Activated naive CD8-positive, alpha-beta T cell treated with anti-CD3 and anti-CD28 coated beads, Interleukin-2, amount 50 U/mL, for 16 hours (primary cell): ENCODE measurements at places on chromosomes 2 and 18.

GRCh38 chr2:45614871-45615415, 3.9 kb upstream of the SRBD1 start:
- no peak for DNase-seq

- DNase-seq = no peak
These were observed 5.7 kb upstream of the KLHL29 start for GRCh38 chr2:23379220-23379695.

DNA sequence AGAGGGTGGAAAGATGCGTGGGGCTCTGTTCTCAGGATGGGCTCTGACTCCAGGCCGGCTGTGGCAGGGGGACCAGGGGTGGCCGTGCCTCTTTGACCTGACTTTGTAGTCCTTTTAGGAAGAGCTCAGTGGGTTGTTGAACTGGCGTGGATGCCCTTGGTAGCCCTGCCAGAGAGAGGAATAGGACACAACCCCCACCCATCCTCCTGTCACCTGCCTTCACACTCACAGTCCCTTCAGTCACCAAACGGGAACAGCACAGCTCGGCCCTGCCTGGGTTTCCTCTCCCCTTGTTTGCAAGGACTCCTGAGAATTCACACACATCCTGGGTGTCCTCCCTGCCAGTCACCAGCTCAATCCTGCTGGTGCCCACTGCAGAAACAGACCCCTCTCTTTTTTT, 20.1 kb upstream of the MRPL33 start:
- DNase-seq = no peak

DNA sequence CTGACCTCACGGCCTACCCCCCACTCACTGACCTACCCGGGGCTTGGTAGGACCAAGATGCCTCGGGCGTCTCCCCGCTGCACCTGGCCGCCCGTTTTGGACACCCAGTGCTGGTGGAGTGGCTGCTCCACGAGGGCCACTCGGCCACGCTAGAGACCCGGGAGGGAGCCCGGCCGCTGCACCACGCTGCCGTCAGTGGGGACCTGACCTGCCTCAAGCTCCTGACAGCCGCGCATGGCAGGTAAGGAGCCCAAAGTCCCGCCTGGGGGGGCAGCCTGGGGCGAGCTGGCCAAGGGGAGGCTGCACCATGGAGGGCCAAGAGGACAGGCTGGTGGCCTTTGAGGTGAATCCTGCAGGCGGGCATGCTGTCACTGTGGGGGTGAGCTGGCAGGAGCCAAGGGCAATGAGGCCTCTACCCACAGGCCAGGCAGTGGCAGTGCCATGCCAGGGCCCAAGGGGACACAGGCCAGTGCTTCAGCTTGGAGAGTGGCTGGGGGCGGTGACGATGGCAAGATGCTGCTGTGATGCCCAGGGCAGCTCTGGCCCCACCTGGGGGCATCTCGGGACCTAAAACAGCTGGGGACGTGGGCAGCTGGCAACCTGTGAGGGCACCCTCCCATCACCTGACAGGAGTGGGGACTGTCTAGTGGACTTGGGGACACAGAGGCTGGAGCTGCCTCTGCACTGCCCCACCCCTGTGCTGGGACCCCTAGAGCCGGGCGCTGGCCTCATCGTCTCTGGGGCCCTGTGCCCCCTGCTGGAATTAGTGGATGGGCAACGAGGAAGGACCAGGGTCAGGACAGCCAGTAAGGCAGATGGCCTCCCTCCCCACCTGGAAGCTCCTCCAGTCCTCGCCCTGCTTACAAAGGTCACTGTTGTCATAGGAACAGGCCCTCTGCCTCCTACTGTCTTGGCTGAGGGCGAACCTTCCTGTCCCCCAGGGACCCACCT, 2.0 kb downstream of the ESPNL start:
- DNase-seq = no peak

GRCh38 chr2:19219060-19219459, 139.4 kb downstream of the OSR1 start:
- DNase-seq = no peak

GRCh38 chr2:219644801-219645480, 17.5 kb downstream of the SLC4A3 start:
- DNase-seq = no peak

- no peak for DNase-seq
These were observed 906.1 kb downstream of the SLC4A3 start for GRCh38 chr2:220533485-220533884.

DNA sequence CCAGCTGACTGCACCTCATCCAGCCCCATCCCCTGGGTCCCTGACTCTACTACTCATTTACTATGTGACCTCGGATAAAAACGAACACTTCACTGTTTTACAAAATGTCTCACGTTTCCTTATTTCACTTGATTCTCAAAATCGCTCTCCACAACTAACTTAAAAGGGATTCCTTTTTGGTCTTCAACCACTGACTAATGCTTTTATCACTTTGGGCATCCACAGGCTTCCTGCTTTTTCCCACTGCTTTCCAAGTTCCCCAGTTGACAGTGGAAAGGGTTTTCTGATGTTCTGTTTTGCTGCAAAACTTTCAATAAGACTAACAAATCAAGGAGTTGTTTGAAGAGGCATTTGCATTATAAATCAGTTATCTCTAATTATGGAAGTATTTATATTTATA, 24.1 kb downstream of the EIF2AK3 start:
- DNase-seq = no peak

GRCh38 chr2:121368836-121369235, 83.8 kb upstream of the TFCP2L1 start:
- no peak for DNase-seq

DNA sequence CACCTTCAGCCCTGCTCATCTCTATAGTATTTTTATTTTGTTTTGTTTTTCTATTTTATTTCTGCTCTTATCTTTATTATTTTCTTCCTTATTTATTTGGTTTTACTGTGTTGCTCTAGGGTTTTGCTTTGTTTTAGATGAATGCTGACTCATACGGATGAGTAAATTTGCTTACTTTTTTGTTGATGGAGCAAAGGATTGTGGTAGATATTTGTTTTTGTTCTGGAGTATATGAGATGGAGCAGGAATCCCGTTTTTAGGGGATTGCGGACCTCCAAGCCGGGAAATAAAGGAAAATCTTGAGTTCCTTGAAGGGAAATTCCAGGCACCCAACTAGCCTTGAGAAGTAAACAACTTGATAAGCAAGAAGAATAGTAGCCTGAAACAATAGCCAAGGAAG, 15.3 kb upstream of the COLEC12 start:
- DNase-seq = no peak

GRCh38 chr2:98084151-98084868, 2.7 kb upstream of the VWA3B start:
- no peak for DNase-seq

DNA sequence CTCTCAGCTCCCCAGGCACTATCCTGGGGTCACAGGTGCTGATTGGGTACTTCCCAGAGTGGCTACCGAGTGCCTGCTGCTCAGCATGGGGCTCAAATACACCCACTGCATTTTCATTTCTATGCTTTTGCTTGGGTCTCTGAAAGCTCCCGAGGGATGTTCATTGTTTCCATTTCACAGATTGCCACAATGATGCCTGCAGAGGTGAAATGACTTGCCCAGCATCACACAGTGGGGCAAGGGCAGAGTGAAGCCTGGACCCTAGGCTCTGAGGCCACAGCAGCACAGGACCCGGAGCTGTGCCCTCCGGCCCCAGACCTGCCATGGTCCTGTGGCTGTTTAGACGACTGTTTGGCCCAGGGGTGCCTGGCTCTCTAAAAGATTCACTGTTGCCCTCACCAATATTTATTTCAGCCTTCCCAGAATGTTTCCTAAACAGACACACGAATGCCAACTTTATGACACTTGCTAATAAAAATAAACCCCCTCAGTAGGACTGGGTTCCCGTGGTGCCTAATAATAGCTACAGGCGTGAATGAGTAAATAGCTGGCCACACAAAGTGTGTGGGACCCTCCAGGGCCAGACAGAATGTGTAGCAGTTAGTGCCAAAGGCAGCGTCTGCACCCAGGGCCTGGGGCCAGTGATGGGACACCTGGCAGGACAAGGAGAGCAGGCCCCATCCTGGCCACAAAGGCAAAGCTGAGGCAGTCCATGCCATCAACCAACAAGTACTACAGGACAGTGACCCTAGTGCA, 11.5 kb upstream of the ST8SIA5 start:
- no peak for DNase-seq

- DNase-seq = no peak
These were observed 87.8 kb upstream of the TFCP2L1 start for GRCh38 chr2:121372721-121373353.

- no peak for DNase-seq
These were observed 68.1 kb downstream of the C1D start for GRCh38 chr2:67994716-67995115.

DNA sequence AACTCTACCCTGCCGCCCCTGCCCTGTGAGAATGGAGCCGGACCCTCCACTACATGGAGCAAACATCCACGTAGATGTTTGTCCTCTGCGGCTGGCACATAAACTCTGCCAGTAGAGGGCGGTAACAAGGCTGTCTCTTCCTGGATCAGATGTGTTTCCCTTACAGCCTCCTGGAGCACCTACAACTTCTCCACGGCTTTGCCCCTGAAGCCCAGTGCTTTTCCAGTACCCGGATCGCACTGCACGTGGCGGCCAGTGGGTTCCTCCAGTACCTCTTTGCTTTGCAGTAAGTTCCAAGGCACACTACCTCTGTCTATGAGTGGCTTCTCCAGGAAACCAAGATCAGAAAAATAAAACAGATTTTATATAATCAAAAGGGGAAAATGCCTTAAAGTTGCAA, 651.3 kb downstream of the DCDC2C start:
- no peak for DNase-seq

- no peak for DNase-seq
These were observed 683.1 kb upstream of the ACVR2A start for GRCh38 chr2:147161746-147162145.

GRCh38 chr18:9850309-9850708, 35.5 kb upstream of the TXNDC2 start:
- DNase-seq = no peak

DNA sequence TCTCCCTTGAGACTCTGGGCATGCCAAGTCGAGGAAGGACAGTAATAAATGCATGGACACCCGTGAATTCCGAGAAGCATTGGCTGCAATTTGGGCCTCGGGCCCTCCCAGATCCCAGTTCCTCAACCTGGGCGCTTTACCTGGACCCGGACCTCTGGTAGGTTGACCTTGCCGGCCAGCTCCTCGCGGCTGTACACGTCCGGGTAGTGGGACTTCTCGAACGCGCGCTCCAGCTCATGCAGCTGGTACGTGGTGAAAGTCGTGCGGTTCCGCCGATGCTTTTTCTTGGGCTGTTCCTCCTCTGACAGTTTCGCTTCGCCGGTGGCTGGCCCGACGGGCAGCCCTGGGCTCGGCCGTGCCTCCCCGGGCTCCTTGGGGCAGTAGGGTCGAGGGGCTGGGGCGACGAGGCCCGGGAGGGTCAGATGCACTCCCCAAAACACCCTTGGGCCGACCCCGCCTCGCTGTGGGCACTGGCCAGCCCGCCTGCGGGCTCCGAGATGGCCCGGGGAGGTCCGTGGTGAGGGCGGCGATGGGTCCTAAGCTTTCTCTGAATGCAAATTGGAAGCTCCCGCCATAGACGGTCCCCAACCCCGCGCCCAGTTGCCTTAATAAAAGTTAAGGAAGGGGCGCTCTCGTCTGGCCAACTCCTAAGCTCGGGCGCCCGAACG, 899 bp downstream of the RAX start:
- DNase-seq = no peak

DNA sequence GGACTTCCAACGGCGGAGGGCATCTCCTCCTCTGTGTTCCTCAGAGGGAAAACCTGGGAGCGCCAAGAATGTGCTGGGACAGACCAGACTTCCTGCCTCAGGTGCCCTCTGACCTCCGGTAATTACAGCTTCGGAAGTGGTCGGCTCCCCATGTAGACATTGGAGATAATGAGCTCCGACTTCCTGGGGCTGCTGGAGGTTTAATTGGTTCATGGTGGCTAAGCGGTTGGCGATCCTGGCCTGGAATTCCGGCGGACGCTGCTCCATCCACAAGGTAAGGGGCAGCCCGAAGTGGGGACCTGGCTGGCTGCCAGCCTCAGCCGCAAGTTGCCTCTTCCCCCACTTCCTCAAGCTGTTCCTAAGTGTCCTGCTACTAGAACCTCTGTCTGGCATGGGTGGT, 83.2 kb upstream of the EPC2 start:
- no peak for DNase-seq

GRCh38 chr2:68318914-68319397, 793 bp downstream of the CNRIP1 start:
- DNase-seq = no peak

DNA sequence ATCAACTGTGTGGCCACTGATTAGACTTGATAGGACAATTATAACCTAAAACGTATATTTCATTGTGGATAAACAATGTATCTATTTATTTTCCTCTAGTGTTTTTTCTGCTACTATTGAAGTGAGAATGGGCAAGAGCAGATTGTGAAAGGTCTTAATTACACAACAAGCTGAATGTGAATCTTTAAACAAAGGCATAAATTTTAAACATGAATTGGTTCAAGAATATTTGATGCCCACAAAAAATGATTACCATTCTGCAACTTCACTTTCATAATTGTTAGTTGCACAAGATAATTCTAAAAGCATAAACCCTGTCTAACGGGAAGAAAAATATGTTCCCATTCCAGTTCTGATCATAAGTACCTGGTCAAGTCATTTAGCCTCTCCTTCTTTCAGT, 285.6 kb downstream of the GULP1 start:
- no peak for DNase-seq

DNA sequence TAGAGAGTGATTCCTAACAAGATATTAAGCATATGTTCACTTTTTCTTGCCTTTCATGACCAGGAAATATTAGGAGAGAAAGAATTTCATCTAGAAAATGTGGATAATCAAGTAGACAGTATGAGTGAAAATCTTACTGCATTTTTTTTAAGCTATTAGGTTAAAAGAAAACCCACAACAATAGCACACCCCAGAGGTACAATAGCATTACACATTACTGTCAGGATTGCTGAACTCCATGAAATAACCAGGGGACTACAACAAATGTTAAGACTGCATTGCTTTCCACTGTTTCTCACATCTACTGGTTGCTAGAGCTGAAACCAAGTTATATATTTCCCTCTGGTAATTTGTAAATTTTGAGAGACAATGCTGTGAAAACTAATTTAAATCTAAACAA, 33.7 kb downstream of the KLF7 start:
- no peak for DNase-seq

GRCh38 chr2:179861027-179861415, 391 bp downstream of the ZNF385B start:
- DNase-seq = no peak

GRCh38 chr18:33556846-33557245, 21.2 kb upstream of the ASXL3 start:
- DNase-seq = no peak
